AG20443 (cell line): ENCODE measurements at places on chromosomes 6 and 20.
A peak's percentile ranks its signal among the peaks of the same experiment; 100 is the strongest.

DNA sequence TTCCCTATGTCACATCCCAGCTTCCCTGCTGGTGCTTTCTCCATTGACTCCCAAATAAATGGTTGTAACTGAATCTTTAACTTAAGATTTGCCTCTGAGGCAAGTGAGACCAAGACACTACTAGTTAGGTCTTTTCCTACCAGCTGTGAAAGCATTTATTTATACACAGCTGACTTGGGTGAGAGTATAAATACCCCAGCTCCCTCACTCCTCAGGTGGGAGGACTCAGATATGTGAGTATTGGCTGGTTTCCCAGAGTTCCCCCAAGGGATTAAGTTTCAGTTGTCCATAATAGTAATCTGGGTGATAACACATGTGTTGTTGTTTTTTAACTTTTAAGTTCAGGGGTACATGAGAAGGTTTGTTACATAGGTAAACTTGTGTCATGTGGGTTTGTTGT lies 49.8 kb downstream of the CFAP61 start:
- DNase-seq: no peak

- DNase-seq: no peak
Measured at GRCh38 chr20:52621401-52621800, 350.8 kb upstream of the TSHZ2 start.

- no peak for DNase-seq
Measured at GRCh38 chr6:116004841-116005815, 55.6 kb downstream of the FRK start.

DNA sequence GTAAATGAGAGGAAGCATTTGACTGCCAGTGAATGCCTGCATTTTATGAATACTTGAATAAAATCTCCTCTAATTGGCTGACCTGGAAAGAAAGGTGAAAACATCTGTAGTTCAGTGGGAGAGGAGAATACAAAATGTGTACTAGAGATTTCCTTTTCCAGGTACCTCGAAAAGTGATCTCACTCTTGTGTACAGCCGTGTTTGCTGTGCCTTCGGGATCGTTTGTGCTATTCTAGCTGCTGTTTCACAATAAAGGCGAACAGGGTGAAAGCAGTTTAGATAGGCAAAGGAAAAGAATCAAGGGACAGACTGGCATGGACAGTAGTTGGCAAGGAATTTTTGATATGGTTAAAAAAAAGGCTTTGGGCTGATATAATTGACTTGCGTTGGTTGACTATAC lies 112.3 kb downstream of the ARID1B start:
- DNase-seq: no peak

GRCh38 chr6:158825951-158826306 lies 6.8 kb upstream of the EZR start:
- peak; percentile 40 for DNase-seq

- DNase-seq: no peak
Measured at GRCh38 chr6:139148557-139149235, 13.8 kb downstream of the HECA start.

DNA sequence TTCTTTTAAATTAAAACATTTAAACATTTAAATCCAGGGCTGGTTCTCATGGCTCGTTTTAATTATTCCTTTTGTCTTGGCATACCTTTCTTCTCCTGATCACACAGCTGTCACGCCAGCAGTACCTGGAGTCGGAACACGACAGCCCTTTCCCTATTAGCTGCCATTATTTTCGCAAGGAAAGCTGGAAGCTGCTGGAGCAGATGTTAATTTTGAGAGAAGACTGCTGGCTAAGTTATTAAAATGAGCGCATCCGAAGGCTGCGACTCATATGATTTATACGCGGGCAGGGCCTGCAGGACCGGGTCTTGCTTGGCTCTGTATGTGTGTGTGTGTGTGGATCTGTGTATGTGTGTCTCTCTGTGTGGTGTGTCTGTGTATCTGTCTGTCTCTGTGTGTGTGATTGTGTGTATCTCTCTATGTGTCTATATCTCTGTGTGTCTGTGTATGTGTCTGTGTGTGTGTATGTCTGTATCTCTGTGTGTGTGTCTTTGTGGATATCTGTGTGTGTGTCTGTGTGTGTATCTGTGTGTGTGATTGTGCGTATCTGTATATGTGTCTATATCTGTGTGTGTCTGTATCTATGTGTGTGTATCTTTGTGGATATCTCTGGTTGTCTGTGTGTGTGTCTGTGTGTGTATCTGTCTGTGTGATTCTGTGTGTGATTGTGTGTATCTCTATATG lies 191.5 kb downstream of the CDH4 start:
- DNase-seq: no peak

- no peak for DNase-seq
Measured at GRCh38 chr6:37799263-37799644, 20.3 kb upstream of the ZFAND3 start.

GRCh38 chr6:105880030-105880492 lies 206.1 kb upstream of the PRDM1 start:
- no peak for DNase-seq

GRCh38 chr6:4550227-4550597 lies 226.0 kb upstream of the CDYL start:
- DNase-seq: no peak

DNA sequence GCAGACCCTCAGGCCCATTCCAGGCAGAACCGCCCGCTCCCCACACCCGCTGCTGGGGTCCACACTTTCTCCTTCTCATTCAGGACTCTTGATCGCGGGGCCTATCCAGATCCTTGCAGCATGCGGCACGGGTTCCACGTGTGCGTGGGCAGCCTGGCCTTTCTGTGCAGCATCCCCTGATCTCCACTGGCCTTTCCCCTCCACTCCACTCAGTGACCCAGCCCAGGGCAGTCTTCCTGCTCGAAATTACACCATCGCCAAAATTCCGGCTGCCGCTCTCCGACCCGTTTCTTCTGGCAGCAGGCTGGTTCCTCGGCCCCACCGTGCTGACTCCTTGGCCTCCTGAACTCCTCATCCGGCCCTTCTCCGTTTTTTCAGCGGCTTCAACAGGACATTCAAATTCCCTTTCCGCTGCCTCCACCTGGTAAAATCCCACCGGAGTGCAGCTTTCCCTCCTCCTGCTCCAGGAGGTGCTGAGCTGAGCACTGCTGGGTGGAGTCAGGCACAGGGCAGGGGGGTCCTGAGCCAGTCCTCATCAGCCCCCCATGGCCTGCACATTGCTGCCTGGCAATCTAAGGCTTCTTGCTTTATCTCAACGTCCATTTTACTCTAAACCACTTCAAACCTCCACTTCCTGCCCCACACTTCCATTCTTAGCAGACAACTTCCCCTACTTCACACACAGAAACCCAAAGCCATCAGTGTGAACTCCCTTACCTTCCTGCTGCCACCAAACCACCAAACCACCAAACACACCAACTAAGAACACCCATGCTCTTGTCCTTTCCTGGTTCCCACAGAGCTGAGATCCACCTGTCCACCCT lies 9.0 kb downstream of the SFT2D1 start:
- no peak for DNase-seq

GRCh38 chr6:47268572-47269187 lies 41.0 kb downstream of the TNFRSF21 start:
- DNase-seq: no peak

GRCh38 chr20:26208296-26209091 lies 511.8 kb upstream of the ZNF337 start:
- peak; percentile 70 for DNase-seq

DNA sequence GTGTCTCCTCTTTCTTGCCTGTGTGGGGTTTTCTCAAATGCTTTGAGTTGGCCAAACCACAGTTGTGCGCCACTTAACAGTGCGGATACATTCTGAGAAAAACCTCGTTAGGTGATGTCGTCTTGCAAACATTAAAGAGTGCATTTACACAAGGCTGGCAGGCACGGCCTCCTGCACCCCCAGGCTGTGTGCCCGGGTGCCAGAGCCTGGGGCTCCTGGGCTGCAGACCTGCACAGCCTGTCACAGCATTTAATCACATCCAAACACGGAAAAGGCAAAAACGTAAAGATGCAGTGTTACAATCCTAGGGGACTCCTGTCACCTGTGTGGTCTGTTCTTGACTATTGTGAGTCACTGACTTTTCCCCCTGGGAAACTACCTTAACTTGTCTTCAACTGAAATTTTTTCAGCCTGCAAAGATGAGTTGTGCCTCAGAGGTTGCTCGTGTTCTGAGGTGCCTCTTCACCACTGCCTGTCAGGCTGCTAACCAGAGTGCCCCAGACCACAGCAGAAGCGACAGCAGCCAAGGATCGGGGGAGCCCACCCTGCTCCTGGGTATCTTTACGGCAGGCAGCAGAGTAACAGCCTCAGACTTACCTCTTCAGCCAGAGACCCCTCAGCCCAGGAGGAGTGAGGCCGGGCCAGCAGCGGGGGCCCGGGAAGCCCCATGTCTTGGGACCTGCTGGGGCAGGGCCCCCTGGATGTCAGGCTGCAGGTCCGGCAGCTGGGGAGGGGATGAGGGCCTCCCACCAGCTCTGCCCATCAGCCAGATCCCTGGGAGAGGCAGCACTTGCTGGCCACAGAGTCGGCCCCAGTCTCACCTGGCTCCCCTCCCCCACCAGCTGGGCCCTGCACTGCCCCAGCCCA lies 683 bp upstream of the C20orf204 start:
- no peak for DNase-seq

DNA sequence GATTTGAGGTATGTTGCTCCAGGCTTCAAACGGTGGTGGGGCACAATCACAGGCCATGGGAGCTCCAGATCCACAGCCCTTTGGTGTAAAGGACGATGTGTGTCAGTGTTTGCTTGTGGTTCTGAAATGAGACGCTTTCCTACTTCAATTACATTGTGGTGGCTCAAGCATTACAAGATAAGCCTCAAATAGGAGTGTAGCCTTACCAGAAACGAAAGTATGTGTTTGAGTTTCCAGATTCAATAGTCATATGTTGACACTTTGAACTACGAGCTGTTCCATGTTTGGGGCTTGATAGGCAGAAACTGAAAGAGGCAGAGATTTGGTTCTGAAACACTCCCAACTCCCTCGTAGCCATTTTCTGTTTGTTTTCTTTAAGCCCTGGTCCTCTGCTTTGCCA lies 187.1 kb downstream of the MYLK4 start:
- no peak for DNase-seq

DNA sequence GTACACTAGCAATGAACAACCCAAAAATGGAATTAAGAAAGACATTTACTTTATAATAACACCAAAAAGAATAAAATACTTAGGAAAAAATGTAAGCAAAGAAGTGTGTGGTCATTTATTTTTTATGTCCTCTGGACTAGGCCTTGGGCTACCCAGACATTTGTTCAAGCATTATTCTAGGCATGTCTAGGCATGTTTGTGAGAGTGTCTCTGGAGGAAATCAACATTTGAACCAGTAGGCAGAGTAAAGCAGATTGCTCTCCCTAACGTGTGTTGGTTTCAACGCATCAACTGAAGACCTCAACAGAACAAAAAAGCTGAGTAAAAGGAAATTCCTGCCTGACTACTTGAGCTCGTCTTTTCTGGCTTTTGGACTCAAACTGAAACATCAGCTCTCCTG lies 84.5 kb downstream of the ANKEF1 start:
- DNase-seq: no peak

- no peak for DNase-seq
Measured at GRCh38 chr6:108253241-108253640, 7.6 kb downstream of the SNX3 start.

GRCh38 chr6:103979308-103979707 lies 880.4 kb downstream of the HACE1 start:
- DNase-seq: no peak

DNA sequence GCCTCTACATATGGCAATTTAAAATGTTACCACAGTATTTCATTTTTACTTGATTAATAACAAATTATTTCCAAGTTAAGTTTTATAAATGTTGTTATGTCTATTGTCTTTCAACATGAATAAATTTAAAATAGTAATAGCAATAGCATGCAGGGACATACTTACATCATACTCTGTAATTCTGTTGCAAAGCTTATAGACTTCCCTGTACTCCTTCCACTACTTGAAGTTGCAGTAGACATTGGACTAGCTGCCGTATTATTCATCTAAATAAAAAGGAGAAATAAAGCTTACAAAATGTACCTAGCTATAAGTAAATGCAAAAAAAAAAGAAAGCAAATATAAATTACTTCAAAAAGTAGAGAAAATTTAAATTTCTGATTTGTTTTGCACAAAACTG lies 12.7 kb downstream of the SUPT3H start:
- no peak for DNase-seq

- no peak for DNase-seq
Measured at GRCh38 chr6:45487645-45488044, 109.9 kb upstream of the SUPT3H start.

DNA sequence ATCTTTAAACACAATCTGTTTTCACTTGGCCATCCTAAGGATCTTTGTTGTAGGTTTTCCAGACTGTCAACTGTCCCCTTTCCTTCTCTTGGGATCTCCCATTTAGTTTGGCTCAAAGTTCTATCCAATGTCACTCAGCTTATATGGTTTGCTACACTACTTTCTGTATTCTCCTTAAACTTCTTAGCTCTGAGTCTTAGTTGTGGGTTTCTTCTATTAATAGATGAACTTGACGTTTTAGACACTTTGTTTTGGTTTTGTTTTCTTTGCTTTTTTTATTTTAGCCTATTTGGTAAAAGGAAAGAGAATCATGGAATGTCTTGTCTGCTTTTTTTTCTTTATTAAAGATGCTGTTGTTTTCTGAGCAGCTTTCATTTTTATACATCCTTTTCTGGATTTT lies 11.4 kb downstream of the RMND1 start:
- DNase-seq: no peak

DNA sequence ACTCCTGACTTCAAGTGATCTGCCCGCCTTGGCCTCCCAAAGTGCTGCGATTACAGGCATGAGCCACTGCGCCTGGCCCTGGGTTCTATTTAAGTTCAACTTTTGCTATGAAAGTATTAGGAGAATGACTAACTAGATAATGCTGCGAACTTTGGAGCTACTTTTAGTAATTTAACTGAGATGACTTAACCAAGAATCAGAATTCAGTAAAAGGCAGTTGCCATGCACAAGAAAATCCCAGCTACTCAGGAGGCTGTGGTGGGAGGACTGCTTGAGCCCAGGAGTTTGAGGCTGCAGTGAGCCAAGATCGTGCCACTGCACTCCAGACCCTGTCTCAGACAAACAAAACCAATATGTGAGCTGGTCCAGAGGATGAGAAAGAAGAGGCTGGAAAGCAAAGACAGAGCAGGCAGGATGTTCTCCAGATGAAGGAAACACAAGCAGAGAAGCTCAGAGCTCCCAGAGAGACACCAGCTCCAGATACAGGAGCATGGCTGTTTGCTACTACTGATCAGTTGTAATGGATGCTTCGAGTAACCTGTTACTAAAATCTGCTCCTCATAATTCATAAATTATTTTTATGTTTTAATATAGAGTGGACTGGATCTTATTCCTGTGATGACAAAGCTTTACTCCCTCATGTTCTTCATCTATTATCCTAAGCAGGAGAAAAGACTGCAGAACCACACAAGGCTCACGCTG lies 23.9 kb downstream of the ZNF217 start:
- DNase-seq: no peak

DNA sequence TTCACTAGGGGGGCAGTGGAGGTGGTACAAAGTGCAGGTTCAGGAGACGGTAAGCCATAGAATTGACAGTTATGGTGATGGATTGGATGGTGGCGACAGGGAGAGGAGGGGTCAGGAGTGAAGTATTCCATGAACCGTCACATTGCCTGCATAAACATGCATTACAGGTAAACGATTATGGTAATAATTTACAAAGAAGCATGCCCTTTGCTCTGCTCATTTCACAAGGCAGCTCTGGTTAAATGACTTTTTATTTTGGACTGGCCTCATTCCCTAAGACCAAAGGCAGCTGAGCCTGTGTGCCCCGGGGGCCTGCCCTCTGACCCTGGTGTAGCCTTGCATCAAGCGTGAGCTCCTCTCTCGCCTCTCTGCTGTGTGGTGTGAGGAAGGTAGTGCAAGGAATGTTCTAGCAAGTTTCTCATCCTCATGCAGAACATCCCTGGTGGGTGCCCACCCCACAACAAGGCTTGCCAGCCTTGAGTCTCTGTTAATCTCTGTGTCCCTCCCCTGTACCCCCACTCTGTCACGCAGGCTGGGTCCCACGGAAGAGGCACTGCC lies 59.0 kb downstream of the PPP1R14C start:
- no peak for DNase-seq
